ENCODE measurements at places on chromosomes 2 and 18.

DNA sequence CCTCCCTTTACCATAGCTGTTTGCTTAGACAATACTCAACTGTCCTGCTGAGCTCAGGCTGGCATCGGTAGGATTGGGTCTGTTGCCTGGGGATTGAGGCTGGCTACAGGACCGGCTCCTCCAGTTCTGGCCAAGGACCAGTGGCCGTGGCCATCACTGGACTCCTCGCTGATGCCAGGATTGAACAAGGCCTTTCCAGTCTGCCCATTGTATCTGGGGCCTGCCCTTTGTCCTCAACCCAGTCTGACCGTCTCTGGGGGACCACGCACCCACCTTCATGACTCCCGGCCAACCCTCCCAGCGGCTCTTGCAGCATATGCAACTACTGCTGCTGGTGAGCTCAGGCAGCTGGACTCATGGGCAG lies 28.7 kb downstream of the SH2D6 start:
- DNase-seq = no peak

DNA sequence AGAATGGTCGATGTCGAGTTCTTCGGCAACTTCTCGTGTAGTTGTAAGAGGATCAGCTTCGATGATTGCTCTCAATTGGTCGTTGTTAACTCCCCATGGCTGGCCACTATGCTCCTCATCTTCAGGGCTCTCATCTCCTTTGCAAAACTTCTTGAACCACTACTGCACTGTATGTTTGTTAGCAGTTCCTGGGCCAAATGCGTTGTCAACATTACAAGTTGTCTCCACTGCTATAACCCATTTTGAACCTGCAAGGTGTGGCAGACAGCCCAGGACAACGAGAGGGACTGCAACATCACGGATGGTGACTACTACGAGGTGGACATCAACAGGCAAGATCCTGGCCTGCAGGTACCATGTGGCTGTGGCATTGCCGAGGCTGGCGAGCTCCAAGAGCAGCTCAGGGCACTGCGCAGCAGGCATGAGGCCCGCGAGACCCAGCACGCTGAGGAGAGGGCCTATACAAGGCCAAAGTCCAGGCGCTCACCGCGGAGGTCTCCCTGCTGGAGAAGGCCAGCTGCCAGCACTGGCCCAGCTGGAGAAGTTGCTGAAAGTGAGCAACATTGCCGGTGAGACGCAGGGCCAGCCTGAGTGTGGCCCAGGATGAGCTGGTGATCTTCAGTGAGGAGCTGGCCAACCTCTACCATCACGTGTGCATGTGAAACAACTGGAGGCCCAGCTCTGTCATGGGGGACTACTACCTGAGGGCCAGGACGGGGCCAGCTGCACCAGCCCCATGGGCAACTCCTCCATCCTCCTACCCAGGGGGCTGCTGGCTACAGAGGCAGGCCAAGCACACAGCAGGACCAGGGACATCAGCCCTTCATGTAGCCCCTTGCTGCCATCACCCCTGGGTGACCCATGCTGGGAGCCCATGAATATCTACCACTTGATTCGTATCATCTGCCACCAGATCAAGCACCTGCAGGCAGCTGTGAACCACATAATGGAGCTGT lies 20.2 kb downstream of the CLK1 start:
- DNase-seq = no peak

DNA sequence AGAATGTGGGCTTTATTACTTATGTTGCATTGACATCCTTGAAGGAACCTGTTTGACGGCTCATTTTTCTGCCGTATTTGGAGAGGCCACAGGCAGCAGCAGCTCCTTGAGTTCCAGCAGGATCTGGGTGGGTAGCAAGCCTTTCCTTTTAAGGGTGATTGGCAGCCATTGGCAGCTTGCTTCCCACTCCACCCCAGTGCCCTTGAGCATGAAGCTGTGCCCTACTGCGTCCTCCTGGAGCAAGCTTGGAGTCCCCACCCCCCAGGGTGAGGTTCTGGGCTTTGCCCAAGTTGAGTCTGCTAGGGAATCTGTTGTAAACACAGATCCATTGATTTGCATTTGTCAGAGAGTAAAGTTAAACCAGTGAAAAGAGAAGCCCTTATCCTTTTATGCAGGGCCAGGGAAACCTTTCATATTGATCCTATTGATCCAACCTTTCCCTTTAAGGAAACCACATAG lies 9.2 kb downstream of the ONECUT2 start:
- DNase-seq = no peak

GRCh38 chr2:129015397-129016285 lies 697.0 kb upstream of the HS6ST1 start:
- no peak for DNase-seq

- no peak for DNase-seq
Measured at GRCh38 chr18:51578406-51578980, 381.0 kb upstream of the MEX3C start.

- DNase-seq = no peak
Measured at GRCh38 chr2:149988361-149988760, 400.8 kb upstream of the MMADHC start.

DNA sequence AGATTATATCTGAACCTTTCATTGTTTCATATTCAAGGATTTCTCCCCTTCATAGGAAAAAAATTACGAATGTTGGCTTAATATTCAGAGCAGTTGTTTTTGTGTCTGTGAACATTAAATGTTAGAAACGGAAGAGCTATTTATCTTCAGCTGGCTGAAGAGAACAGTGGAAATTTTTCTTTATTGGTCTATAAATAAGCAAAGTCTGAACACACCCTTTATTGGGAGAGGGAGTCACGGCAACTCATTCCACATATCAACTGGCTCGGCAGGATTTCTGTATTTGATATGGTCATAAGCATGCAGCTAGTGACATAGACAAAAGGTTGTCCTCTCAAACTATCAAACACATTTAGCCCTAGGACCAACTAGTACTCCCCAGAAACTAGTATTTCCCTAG lies 468.4 kb upstream of the HNRNPA3 start:
- no peak for DNase-seq

- no peak for DNase-seq
Measured at GRCh38 chr2:38959466-38959865, 69.8 kb downstream of the ARHGEF33 start.

- no peak for DNase-seq
Measured at GRCh38 chr2:184596819-184597411, 1.4 kb upstream of the ZNF804A start.

GRCh38 chr2:121196132-121196848 lies 88.7 kb downstream of the TFCP2L1 start:
- no peak for DNase-seq

- no peak for DNase-seq
Measured at GRCh38 chr2:241852981-241853631, 5.6 kb downstream of the PDCD1 start.

DNA sequence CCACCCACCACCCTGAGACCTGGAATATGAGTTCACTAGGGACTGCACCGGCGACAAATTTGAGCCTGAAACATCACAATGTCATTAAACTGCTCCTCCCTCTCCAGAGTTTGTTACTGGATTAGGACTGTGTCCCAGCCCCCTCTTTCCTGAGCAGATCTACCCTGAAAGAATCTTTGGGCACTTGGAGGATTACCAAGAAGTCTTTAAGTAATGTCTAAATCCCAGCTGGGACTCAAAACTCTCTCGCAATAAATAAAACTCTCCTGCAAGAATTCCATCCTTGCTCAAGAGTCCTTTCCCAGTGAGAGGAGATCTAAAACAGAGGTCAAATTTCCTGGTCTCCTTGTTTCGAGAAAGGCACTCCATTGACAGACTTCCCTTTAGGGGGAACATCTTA lies 20.9 kb downstream of the GKN2 start:
- peak; percentile 54 for DNase-seq

GRCh38 chr18:39190508-39190907 lies 1624.9 kb upstream of the CELF4 start:
- no peak for DNase-seq

GRCh38 chr2:105324101-105324500 lies 5.4 kb downstream of the TGFBRAP1 start:
- DNase-seq = no peak

DNA sequence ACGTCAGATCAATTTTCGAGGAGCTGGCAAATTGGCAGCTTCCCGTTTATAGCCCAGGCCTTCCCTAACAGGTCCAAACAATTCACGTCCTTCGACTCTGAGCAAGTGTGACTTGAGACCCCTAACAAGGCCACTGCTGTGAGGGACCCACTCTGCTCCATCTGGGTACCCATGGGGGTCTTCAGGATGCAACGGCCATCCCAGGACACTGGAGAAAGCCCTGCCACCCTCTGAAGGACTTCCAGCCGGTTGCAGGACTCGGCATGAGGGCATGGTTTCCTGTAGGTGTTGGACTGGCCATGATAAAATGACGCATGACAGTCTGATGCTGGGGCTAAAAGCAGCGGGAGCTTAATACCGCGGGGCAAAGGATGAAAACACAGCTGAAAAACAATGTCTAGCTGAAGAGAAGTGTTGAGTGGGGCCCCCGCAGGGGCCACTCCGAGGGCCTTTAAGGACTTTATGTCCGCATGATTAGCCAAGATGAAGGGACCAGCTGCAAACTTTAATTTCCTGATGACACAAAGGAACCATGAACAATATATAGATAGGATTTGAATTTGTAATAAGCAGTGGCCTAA lies 113.3 kb upstream of the ZNF521 start:
- DNase-seq = no peak

DNA sequence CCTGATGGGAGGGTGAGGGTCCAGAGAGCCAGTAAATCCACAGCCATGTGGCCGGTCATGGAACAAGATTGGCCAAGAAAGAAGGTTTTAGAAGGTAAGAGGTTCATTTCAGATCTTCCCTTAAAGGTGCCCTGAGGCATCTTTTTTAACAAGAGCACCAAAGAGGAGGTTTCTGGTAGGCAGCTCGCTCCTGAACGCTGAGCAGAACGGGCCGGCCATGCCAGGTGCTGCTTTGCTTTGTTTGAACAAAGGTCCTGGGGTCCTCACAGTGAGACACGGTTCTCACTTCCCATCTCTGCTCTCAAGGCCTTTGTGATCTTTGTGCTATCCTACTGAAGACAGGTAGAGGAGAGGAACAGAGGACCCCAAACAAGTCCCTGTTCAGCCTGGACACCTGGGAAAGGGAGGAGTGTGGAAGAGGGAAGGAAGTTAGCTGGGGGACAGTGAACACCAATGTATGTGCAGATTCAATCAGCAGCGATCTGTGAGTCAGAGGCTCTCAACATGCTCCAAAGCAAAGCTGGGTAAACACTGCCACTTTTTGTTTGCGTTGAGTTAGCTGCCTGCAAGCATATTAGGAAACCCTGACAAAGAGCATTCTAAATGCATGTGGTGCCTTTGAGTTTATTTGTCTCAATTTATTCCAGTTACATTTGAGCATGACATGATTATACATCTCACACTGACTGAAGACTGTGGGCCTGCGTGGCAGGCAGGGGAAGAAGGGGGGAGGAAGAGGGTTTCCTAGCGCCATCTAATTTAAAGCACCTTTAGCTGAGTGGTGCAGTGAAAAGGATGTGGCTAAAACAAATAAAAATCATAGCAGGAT lies 102.4 kb downstream of the ASB1 start:
- DNase-seq = peak; percentile 55

GRCh38 chr18:22314420-22314819 lies 103.3 kb downstream of the CTAGE1 start:
- peak; percentile 82 for DNase-seq

DNA sequence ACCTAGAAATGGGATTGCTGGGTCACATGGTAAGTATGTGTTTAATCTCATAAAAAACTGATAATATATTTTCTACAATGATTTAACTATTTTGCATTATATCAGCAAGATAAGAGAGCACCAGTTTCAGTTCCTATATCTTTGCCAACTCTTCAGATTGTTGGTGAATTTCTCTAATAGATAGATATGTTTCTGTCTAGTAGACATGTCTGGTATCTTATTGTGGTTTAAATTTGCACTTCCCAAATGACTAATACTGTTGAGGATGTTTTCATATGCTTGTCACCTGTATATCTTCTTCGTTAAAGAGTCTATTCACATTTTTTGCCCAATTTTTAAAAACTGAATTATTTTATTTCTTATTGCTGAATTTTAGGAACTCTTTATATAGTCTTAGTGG lies 113.8 kb upstream of the UXS1 start:
- no peak for DNase-seq

- DNase-seq = no peak
Measured at GRCh38 chr2:47640356-47640755, 142.6 kb upstream of the MSH6 start.

- peak; percentile 52 for DNase-seq
Measured at GRCh38 chr2:88180605-88181240, 10.6 kb downstream of the THNSL2 start.

- no peak for DNase-seq
Measured at GRCh38 chr2:206820807-206821206, 55.4 kb downstream of the FASTKD2 start.

DNA sequence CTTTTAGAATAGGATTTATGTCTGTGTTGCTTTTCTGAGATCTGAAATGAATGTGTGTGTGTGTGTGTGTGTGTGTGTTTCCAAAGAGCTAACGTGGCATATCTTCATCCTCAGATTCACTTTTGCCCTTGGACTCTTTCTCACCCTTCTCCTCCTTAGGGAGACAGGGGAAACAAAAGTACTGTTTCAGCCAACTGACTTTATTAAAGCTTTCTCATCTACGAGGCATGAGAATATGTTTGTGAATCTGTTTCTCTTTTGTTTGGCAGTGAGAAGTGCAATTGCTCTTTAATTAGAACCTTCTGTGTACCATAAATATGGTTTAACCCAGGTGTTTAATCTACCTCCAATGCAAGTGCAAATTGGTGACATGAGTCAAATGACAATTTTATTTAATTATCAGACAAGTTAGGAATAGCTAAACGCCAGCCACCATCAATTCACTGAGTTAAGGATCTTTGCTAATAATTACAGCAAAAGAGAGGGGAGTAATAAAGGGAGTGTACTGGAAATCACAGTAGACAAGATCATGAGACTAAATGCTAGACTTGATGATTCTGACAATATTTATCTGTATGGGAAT lies 186.4 kb upstream of the COL3A1 start:
- DNase-seq = no peak

- no peak for DNase-seq
Measured at GRCh38 chr2:182715121-182715891, 751 bp upstream of the DNAJC10 start.

DNA sequence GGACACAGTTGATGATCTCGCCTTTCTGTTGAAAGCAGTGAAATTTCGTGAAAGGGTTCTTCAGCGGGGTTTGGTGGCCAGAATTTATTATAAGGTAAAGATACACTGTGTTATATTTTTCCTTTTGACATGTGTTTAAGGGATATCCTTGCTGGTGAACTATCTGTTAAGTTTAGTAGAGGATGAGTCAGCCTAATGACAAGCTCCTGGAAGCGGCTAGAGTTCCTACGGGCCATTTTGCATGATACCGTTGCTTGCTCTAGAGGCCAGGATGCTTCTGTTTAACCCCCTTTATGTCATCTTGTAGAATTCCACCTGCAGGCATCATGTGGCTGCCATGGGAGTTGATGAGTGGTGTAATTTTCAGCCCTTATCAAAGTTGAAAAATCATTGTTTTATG lies 124.8 kb upstream of the BCL2L11 start:
- DNase-seq = no peak

GRCh38 chr2:63785096-63785495 lies 56.6 kb upstream of the UGP2 start:
- DNase-seq = no peak

DNA sequence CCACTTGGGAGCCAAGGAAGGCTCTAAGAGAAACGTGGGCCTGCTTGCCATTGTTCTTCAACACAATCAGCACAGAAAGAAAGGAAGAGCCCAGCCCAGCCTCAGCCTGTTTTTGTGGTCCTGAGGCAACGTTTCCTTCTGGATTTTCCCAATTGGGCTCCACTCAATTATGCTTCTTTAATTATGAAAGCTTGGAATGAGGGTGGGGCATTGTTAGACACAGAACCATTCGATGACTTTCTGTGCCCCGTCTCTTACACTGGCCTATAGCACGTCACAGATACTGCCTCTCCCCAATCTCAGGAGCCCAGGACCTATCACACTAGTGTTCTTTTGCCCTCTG lies 207.4 kb downstream of the ZFP36L2 start:
- DNase-seq = no peak
